ENCODE measurements at places on chromosomes 6 and 20.

- no peak for DNase-seq
Observed at GRCh38 chr6:156406688-156407087, 370.5 kb upstream of the ARID1B start.

DNA sequence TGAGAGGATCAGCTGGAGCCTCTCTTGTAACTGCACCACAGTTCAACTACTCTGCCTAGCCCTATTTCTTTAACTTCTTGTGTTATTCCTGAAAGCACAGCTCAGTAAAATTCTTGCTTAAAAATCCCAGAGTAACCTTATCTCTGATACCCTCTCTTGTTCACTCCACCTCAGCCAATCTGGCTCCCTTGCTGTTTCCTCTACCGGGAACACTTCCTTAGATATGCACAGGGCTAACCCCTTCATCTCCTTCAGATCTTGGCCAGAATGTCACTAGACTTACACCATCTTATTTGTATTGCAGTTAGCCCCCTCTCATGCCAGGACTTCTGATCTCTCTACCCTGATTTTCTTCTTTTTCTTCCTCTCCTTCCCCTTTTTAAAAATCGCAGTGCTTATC, 2.6 kb upstream of the ZKSCAN3 start:
- DNase-seq = no peak

DNA sequence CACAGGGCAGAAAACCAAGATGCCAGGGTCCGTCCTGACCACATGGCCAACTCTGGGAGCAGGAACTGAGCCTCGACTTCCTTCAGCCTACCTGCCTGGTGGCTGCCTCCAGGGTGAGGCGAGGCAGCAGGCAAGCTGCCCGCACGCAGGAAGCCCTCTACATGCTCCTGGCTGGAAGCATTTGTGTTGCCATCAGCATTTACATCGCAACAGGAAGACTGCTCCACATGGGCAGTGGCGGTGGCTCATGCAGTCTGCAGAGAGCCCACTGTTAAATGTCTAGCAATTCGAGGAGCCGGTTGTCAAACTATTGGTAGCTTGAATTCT, 233.8 kb downstream of the SYNDIG1 start:
- DNase-seq = no peak

- peak; percentile 55 for DNase-seq
Observed at GRCh38 chr6:137949686-137950390, 82.8 kb downstream of the TNFAIP3 start.

- DNase-seq = no peak
Observed at GRCh38 chr6:38955861-38956260, 92.7 kb upstream of the GLP1R start.

DNA sequence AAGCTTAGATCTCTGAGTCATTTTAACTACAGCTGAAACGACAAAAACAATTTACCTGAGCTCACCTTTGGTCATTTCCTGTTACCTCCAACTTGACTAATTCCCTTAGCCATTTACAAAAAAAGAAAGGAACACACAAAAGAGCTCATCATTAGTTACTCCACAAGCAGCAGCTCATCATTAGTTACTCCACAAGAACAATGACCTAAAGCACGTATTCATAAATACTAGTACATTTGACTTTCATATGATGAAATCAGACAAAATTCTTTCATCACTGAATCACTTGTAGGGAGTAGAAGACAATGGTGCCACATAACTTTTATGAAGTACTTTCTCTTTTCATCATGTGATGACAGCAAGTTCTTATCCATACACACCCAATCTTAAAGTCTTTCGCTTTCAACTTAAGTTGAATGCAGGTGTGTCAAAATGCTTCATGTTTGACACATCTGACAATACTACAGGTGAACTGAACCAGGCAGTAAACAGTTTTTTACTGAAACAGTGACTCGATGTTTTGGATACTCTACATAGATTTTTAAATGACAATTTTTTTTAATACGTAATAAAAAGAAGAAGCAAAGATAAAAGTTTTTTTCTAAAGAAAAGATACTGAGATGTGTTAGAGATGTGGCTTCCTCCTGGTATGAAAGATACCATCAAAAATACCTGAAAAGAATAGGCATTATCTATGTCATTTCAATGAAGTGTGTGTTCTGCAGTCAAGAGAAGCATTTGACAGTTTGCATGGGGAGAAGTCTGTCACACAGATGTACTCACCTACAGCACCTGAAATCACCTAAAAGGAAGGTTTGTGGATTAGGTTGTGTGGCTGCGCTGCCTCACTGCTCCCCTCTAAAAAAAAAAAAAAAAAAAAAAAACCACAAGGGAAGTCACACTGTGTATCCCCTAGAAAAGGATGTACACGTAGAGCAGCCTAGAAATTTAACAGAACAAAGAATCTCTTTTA, 109.1 kb downstream of the PRDM1 start:
- no peak for DNase-seq

GRCh38 chr6:21873562-21873961, 280.0 kb downstream of the SOX4 start:
- DNase-seq = no peak

GRCh38 chr20:11905460-11906179, 12.1 kb upstream of the BTBD3 start:
- no peak for DNase-seq
